ENCODE measurements at places on chromosomes 2 and 18. TPM values are rescaled to one million over a fixed set of nuclear protein-coding genes. Genes with fewer than 3 reads are reported as not detected.

Gene MYO3B
- total RNA-seq, result not detected

GRCh38 chr2:60523963-60524362 lies 29.5 kb downstream of the BCL11A start:
- no peaks in the 10 kb centered on the region for H3K36me3 ChIP-seq
- H3K27me3 ChIP-seq, result no peaks in the 10 kb centered on the region
- no peak overlapping the region for H3K27ac ChIP-seq
- no peaks in the 10 kb centered on the region for H3K4me1 ChIP-seq
- no peak for DNase-seq

- H3K4me1 ChIP-seq, result peaks cover 67% of the 10 kb centered on the region
- H3K27me3 ChIP-seq, result no peaks in the 10 kb centered on the region
- peak overlapping the region; percentile 81 for H3K27ac ChIP-seq
- H3K36me3 ChIP-seq, result no peaks in the 10 kb centered on the region
- no peak for DNase-seq
- H3K4me3 ChIP-seq, result no peak overlapping the region
These were observed 336.5 kb downstream of the TNS1 start for GRCh38 chr2:217666338-217666737.

- H3K27me3 ChIP-seq, result no peaks in the 10 kb centered on the region
- no peaks in the 10 kb centered on the region for H3K4me1 ChIP-seq
- no peaks in the 10 kb centered on the region for H3K36me3 ChIP-seq
- H3K4me3 ChIP-seq, result no peak overlapping the region
These were observed 936.1 kb upstream of the ACVR2A start for GRCh38 chr2:146908776-146909175.

DNA sequence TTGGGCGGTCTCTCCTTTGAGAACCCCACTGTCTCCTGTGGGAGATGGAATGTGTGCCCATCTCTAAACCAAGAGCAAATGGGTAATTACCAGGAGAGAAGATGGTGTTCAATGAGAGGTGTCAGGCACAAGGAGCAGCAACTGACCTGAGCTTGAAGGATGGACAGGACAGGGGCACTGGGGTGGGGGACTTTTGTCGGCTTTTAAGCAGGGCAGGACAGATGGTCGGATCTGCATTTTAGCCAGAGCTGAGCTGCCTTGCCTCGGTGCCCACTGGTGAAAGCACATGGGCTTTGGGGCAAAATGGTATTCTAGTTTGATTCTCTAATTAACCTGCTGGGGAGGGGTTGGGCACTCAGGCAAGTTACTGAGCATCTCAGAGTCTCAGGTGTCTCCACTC lies 98.0 kb downstream of the INHBB start:
- peaks cover 7% of the 10 kb centered on the region for H3K4me1 ChIP-seq
- H3K36me3 ChIP-seq, result no peaks in the 10 kb centered on the region
- DNase-seq, result no peak
- H3K27me3 ChIP-seq, result peaks cover 6% of the 10 kb centered on the region
- H3K4me3 ChIP-seq, result no peak overlapping the region

Gene KCNG2
- not detected for total RNA-seq

GRCh38 chr2:64730551-64731262 lies 77.0 kb upstream of the SERTAD2 start:
- no peaks in the 10 kb centered on the region for H3K27me3 ChIP-seq
- peak; percentile 80 for DNase-seq
- peak overlapping the region; percentile 63 for H3K27ac ChIP-seq
- peak overlapping the region; percentile 59 for H3K4me3 ChIP-seq
- H3K4me1 ChIP-seq, result peaks cover 3% of the 10 kb centered on the region

Gene PXDN
- total RNA-seq, result 188 TPM

Gene POTEI
- not detected for total RNA-seq

Gene PMAIP1
- not detected for total RNA-seq

GRCh38 chr18:37412829-37413228 lies 152.8 kb downstream of the CELF4 start:
- H3K4me1 ChIP-seq, result no peaks in the 10 kb centered on the region
- no peak overlapping the region for H3K27ac ChIP-seq
- H3K36me3 ChIP-seq, result no peaks in the 10 kb centered on the region

- H3K27ac ChIP-seq, result peak overlapping the region; percentile 55
- DNase-seq, result no peak
- H3K27me3 ChIP-seq, result no peaks in the 10 kb centered on the region
- H3K4me3 ChIP-seq, result no peak overlapping the region
These were observed 36.5 kb upstream of the HTR2B start for GRCh38 chr2:231161252-231161839.

Gene CYP27A1
- 53.1 TPM for total RNA-seq

Gene IL37
- not detected for total RNA-seq

Data from ascending aorta (tissue), 2 donors.